ENCODE measurements at places on chromosomes 3 and 15. TPM values are rescaled to one million over a fixed set of nuclear protein-coding genes. Genes with fewer than 3 reads are reported as not detected.

GRCh38 chr3:82012775-82013174 is 251.3 kb upstream of the GBE1 start:
- no peak for DNase-seq

GRCh38 chr3:159919873-159920272 is 68.8 kb upstream of the IL12A start:
- no peak for DNase-seq

Gene KCNMB2
- 1.1 TPM for total RNA-seq

Gene ATP13A5
- not detected for total RNA-seq

DNA sequence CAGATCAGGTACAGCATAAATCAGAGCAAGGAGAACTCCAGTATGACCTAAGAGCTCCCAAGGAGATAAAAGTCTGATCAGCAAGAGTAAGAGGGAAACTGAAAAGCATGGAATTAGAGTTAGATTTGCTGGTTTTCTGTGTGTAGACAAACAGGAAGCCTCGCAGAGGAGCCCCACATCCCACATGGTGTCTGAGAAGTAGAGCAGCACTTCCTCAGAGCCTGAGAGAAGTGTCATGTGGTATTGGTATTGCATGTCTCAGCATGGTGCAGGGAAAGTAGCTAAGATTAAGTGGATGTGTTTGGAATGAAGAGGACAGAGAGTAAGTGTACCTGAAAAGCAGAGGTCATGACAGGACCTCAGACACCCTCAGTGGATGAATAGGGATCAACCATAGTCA is 175.4 kb upstream of the GBE1 start:
- no peak for DNase-seq

DNA sequence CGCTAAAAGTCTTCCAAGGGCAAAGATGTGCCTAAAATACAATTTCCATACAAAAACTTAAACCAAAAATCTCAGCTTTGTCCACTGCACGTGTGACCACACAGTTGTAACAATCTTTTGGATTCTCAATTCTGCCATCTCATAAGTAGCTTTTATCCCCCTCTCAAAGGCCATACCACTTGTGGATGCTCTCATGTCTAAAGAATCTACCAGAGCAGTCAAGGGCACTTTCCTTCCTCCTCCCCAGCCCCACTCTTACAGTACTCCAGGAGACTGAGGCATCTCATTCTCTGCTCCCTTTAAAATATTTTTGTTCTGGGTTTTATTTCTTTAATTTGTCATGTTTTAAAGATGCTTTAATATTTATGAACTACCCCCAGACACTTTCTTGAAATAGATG is 102.3 kb upstream of the PFN2 start:
- no peak for DNase-seq

Gene WDR76
- total RNA-seq: 5.7 TPM

DNA sequence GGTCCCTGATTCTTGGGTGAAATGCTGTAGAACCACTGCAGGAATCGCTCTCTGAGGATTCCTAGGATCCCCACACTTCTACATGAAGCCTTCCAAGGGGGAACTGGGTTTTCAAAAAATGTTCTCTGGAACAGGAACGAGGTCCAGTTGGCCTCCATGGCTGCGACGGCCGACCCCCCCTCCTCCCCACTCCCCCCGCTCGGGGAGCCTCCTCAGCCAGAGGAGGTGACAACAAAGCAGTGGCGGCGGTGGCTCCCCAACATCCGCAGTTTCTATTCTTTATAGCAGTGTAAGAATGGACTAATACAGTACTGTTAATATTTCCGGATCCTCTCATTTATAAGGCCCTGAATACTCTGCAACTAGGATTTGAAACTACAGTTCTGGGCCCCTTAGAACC is 84.0 kb upstream of the PLAAT1 start:
- no peak for DNase-seq

DNA sequence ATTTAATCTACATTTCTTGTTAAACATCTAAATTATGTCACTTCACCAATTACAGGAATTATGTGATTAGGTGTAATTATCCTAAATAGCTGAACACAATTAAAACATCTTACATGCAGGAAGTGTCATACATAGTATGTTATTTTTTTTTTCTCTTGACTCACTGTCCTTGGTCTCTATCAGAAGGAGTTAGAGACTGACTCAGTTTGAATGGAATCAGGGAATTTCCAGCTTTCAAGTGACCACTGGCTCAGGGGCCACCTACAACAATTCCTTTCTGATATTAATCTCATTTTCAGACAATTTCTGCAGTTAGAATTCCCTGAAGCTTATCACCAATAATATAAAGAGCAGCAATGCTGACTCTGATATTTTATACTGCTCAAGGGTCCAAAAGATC is 400.7 kb downstream of the ROBO1 start:
- DNase-seq: no peak

- no peak for DNase-seq
These were observed 11.0 kb downstream of the CHRNA7 start for GRCh38 chr15:32041294-32041693.

GRCh38 chr3:48356419-48356818 is 15.6 kb upstream of the FBXW12 start:
- no peak for DNase-seq
